ENCODE measurements at places on chromosomes 2 and 18.

DNA sequence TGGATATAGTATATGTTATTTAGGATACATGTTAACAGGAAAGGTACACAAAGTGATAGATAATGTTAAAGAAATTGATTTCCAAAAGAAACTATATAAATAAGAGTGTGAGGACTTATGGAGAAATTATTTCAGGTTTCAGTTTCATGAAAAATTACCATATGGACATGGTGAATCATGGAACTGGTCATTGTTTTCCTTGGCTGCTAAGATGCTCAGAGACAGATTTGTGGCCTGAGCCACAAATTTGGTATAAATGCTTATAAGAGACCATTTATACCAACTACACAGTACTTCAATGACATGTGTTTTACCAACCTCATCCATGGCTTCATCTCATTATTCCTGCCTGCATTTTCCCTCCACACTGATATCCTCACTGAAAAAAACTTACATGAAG is 188.1 kb downstream of the FMNL2 start:
- no peak for DNase-seq

DNA sequence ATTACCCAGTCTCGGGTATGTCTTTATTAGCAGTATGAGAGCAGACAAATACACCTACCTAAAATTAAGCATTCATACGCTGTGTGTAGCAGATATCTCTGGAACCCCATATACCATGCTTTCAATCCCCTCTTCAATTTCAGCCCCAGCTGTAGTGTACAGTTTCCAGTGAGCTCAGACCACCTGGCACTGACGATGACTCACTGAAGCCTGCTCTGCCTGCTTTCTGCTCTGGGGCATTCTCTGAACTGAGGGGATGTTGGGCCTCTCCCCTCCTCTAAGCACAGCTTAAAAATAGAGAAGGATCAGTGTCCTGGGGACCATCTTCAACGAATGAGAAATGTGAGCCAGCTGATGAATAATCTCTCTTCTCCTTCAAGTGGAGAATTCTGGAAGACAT is 8.7 kb upstream of the CCL20 start:
- DNase-seq: no peak

DNA sequence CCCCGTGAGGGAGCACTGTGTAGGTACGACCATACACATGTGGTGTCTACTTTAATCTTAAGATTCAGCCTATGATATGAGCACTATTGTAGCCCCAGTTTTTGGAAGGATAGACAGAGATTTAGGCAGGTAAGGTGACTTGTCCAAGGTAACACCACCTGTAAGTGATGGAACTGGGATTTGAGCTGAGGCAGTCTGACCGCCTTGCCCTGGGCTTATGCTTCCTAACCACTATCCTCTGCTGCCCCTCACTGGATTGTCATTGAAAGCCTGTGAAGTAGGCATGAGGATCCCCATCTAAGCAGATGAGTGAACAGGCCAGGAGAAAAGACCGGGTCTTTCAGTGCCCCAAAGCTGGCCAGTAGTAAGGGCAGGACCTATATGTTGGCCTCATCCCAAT is 343.8 kb downstream of the CYRIA start:
- no peak for DNase-seq

DNA sequence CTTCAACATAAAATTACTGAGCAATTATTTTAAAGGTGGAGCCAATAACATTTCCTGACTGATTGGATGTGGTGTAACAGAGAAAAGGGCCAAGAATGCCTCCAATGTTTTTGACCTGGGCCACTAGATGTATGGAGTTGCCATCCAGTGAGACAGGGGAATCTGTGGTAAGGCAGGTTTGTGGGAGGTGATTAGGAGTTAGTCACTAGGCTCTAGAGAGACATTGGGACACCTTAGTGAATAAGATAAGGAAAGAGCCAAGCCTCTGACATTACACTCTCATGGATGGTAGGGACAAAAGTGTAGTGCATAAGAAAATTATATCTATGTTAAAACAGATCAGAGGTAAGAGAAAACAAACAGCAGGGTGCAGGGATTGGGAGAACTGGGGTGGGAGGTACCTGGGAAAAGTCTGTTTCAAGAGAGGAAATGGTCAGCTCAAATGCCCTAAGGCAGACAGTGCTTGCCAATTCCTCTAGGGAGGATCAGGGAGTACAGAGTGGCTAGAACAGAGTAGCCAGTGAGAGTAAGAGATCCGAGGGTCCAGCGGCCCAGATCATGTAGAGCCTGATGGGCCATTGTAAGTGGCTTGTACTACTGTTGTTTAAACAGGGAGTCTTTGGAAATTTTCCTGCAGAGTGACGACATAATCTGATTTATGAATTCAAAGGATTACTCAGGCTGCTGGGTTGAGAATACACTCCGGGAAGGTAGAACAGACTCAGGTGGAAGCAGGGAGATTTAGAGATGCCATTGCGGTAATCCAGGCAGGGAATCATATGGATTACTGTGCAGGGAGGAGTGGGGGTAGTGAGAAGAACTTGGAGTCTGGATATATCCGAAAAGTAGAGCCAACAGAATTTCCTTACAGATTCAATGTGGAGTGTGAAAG is 45.7 kb upstream of the CUL3 start:
- DNase-seq: no peak

- DNase-seq: no peak
Measured at GRCh38 chr2:55155764-55156281, 76.3 kb downstream of the CLHC1 start.

DNA sequence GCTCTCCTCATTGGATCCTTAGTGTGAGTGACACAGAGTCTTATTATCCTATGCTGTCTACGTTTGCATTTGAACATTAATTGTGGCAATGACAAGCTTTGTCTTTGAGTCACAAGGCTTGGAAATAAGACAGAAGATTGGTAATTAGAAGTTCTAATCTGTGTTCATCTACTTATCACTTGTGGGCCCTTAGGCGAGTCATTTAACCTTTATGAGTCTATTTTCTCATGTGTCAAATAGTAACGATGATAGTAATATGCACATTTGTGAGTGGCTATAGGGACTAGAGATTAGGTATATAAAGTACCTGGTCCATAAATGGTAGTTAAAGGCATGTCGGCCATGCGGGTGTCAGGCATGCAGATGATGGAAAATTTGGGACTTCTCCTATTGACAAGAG is 105.6 kb upstream of the NABP1 start:
- DNase-seq: no peak

- no peak for DNase-seq
Measured at GRCh38 chr18:41763361-41763760, 191.7 kb upstream of the PIK3C3 start.

GRCh38 chr18:32091325-32091723 is 350 bp upstream of the RNF138 start:
- no peak for DNase-seq

- DNase-seq: no peak
Measured at GRCh38 chr2:206935991-206936842, 3.1 kb upstream of the CPO start.

GRCh38 chr2:212914392-212914791 is 237.0 kb downstream of the IKZF2 start:
- DNase-seq: no peak

DNA sequence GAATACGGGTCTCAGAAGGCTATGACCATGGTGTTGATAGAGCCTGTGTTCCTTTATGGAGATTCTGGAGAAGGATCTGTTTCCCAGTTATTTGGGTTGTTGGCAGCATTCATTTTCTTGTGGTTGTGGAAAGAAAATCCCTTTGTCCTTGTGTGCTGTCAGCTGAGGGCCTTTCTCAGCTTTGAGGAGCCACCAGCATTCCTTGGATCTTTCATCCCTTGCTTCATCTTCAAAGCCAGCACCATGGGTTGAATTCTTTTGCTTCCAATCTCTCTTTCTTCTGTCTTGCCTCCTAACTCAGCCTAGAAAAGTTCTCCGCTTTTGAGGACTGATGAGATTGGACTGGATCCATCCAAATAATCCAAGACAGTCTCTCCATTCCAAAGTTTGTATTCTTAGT is 103.2 kb upstream of the MMADHC start:
- no peak for DNase-seq
